NCI-H460 (cell line): ENCODE measurements at places on chromosomes 13 and 19. TPM values are rescaled to one million over a fixed set of nuclear protein-coding genes. Genes with fewer than 3 reads are reported as not detected.

Gene PBX4
- 0.57 TPM in 1 of 2 replicates, not detected in the other for total RNA-seq

Gene CEACAM4
- total RNA-seq, result not detected in 2 replicates

Gene MIDN
- 16.5 and 21.4 TPM in 2 replicates for total RNA-seq

Gene CD22
- total RNA-seq, result not detected in 2 replicates

Gene IL4I1
- not detected in 2 replicates for total RNA-seq

Gene FUT3
- not detected in 2 replicates for total RNA-seq

Gene FUZ
- 0.14 and 1.0 TPM in 2 replicates for total RNA-seq

Gene PNMA8B
- not detected in 2 replicates for total RNA-seq

Gene VAV1
- total RNA-seq, result 1.2 and 1.4 TPM in 2 replicates

Gene FAM216B
- total RNA-seq, result 2.0 and 2.2 TPM in 2 replicates

Gene ZNF709
- total RNA-seq, result 0.15 TPM in 1 of 2 replicates, not detected in the other
